Naive thymus-derived CD4-positive, alpha-beta T cell (primary cell): ENCODE measurements at places on chromosomes 3 and 15.

DNA sequence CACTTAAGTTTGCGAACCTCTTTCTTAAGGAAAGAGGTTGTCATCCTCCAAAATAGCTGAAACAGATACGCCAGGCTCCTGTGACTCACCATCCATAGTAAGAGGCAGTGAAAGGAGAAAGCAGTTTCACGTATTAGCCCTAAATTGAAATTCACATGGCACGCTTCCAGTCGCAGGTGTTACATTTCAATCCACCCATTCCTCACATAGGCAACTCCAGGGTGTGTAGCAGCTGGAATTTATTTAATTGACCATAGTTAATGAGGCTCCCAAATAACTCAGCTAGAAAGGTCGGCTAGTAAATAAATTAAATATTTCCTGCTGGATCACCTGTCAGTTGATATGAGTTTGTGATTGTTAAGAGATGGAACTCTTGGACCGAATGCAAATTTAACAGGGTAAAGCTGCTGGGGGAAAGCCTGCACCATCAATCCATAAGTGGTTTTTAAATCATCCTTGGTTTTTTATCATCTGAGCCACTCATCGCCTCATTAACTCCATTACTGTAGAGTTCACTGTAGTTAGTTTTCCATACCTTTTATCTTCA is 19.6 kb downstream of the NSUN3 start:
- DNase-seq: no peak

DNA sequence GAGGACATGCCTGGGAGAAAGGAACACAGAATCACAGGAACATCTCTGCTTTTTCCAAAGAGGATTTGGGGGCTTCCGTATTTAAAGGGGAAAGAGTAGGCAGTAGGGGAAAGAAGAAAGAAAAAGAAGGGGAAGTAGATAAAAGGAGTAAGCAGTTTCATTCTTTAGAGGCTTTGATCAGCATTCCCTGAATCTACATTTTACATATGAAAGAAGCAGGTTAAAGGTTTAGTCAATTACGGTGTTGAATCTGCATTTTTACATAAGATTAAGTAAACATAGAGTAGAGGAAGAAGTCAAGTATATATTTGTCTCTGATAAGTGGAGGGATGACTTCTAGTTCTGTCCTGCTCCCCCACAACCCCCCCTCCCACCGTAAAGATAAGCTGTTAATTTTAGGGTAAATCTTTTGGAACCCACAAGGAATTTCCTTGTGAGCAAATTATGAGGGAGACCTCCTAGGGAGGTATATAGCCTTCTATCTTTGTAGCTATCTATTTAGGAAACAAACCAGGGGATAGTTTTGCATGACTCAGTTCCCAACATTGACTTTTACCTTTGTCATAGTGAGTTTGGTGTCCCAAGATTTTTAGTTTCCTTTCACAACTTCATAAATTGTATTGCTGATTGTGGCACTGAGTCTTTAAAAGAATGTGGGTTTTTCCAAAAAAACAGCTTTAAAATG is 8.7 kb upstream of the P2RY12 start:
- DNase-seq: no peak

DNA sequence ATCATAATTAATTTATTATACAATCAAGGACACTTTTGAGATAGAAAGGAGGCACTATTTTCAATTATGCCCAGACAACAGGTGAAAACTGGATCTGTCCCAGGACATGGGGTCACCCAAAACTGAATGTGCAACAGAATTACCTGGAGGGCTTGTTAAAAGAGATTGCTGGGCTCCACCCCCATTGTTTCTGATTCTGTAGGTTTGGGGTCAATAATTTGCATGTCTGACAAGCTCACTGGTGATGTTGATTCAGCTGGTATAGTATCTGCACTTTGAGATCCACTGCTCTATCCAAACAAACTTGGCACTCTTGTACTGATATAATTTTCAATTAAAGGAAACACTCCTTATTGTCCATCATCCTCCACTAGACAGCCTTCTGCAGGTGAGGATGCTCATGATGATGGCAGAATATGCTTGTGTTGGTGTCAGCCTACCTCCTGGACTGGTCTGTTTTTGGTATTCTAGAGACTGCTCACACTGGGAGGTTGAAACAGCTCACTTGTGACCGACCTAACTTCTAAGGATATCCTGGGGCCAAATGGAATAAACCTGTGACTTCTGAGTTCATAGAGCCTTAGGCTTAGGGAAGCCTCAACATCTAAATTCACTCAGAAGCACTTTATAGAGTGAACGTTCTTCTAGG is 2.2 kb downstream of the P2RY14 start:
- no peak for DNase-seq

GRCh38 chr15:27871078-27871901 is 227.8 kb downstream of the OCA2 start:
- no peak for DNase-seq

DNA sequence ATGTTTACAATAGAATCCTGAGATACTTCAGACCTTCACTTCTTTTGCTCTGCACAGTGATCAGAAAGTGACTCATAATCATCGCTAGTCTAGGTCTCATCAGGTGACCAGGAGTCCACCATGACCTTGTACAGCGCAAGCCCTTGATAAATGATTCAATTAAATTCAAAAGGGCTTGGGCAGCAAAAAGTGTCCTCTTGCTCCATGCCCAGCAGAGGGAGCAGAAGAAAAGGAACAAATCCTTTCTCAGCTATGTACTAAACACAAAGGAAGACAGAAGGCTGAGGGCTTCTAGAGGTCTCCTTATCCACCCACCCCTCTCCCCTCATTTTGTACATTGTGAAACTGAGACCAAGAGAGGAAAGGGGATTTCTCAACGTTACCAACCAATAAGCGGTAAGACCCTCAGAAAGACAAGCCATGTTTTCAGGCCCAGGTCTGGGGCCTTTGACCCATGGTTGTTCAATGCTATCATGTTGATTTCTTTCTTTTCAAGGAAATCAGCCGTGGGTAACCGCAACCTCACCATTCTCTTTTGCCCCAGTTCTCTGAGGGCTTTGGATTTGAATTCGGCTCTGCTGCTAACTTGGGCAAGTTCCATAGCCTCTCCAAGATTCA is 74.8 kb downstream of the AQP9 start:
- DNase-seq: no peak

DNA sequence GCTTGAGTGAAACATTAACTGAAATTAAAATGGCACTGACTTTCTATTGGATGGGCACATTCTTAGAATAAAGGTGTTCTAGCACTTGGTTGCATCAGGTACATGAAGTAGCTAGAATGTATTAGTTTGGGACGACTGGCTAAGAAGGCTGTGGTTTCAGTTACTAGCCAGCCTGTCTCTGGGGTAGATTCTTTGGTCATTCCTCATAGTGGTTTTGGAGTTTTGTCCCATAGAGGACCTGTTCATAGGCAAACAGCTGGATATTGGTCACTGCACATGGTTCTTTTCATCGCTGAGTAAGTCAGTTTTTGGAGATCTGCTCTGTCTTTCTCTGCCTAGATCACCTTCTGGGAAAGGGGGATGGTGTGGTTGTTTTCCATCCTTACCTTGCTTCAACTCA is 55.3 kb downstream of the ADAMTSL3 start:
- DNase-seq: no peak
